ENCODE measurements at places on chromosomes 3 and 15.

DNA sequence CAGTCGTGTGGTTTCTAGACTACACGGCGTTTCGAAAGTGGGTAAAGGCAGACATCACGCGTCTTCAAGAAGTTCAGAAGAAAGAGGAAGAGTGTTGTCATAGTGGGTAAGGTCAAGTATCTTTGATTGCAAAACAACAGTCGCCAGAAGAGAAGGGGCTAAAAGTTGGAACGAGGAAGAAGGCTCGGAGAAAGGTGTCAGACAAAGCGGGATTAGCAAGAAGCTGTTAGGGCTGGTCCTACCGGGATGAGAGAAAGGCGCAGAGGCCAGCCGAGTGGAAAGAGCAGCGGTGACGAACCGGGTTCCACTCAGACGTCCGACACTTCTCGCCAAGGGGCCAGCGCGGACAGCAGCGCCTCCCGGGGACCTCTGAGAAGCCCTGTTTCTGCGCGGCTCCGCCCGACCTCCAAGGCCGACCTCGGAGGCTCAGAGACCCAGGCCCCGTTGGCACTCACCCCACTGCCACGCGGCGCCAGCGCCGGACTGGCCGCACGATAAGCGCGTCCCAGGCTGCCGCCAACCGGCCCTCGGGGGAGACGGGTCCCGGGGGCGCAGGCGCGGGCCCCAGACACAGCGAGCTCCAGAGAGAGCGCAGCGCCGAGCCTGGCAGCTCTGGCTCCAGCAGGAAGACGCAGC lies 436 bp downstream of the ADPGK start:
- H3K4me1 ChIP-seq = peaks cover 64% of the 10 kb centered on the region
- peak; percentile 32 for DNase-seq
- no peaks in the 10 kb centered on the region for H3K27me3 ChIP-seq
- peaks cover 26% of the 10 kb centered on the region for H3K36me3 ChIP-seq
- peak overlapping the region; percentile 96 for H3K4me3 ChIP-seq

GRCh38 chr3:196639483-196640296 lies at the start of gene NRROS:
Gene NRROS, plus strand, starts transcription at chr3:196639694. Its CDS starts 14,846 bp downstream, at chr3:196654540.
- peak within 1 kb of the TSS; percentile 86 for H3K4me3 ChIP-seq
- H3K36me3 ChIP-seq = no peaks in the 10 kb centered on the region
- DNase-seq = peak; percentile 56
- H3K27me3 ChIP-seq = no peaks in the 10 kb centered on the region
- peaks cover 18% of the 10 kb centered on the region for H3K4me1 ChIP-seq
- H3K27ac ChIP-seq = peak within 1 kb of the TSS; percentile 84

DNA sequence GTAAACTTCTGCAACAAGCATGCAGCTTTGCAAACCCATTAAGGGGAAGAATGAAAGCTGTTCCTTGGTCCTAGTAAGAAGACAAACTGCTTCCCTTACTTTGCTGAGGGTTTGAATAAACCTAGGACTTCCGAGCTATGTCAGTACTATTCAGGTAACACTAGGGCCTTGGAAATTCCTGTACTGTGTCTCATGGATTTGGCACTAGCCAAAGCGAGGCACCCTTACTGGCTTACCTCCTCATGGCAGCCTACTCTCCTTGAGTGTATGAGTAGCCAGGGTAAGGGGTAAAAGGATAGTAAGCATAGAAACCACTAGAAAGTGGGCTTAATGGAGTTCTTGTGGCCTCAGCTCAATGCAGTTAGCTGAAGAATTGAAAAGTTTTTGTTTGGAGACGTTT lies 224.2 kb downstream of the P3H2 start:
- no peak overlapping the region for H3K27ac ChIP-seq
- H3K4me1 ChIP-seq = no peaks in the 10 kb centered on the region
- no peak overlapping the region for H3K4me3 ChIP-seq
- no peak for DNase-seq

DNA sequence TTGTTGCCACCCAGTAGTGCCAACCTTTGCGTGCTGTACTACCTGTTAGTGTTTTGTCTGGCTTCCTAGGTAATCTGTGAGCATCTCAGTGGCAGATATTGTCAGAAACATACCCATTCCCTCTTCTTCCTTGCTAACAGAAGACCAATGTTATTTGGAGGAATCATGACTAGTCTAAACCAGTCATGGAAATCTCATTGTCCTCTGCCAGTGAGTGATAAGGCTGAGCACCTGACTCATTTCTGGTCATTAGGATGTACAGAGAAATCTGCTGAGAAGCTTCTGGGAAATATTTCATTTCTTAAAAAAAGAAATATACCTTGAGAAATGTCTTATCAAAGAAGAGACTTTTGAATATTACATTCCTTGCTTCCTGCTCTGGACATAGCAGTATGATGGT lies 70.1 kb upstream of the CDV3 start:
- no peak for DNase-seq
- H3K36me3 ChIP-seq = no peaks in the 10 kb centered on the region
- no peak overlapping the region for H3K27ac ChIP-seq
- H3K27me3 ChIP-seq = no peaks in the 10 kb centered on the region
- no peak overlapping the region for H3K4me3 ChIP-seq

GRCh38 chr15:91660174-91660649 lies 193.3 kb upstream of the SLCO3A1 start:
- no peaks in the 10 kb centered on the region for H3K36me3 ChIP-seq
- H3K4me3 ChIP-seq = no peak overlapping the region
- DNase-seq = no peak
- H3K4me1 ChIP-seq = peaks cover 20% of the 10 kb centered on the region
- no peak overlapping the region for H3K27ac ChIP-seq

DNA sequence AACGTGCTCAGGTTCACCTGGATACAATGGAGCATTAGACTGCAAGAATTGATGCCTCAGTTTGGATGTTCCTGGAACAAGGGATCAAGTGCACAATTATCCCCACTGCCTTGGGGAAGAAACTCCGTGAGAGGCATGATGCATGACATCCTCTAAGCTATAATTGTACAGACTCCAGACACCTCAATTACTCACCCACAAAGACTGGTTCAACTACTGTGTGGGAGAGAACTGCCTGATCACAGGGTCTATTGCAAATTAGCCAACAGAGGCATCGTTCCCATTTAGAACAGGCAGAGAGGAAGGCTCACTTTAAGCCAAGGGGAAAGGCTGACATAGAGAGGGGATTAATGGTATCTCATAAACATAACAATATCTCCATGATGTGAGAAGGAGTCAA lies 43.5 kb downstream of the ARRDC4 start:
- H3K4me3 ChIP-seq = no peak overlapping the region
- no peaks in the 10 kb centered on the region for H3K36me3 ChIP-seq
- no peak for DNase-seq

Measured in naive thymus-derived CD8-positive, alpha-beta T cell (primary cell).